ENCODE measurements at places on chromosomes 5 and 9.

- DNase-seq: no peak
These were observed 86.5 kb upstream of the ANKRD55 start for GRCh38 chr5:56319526-56320181.

GRCh38 chr5:14172149-14172795 is 29.1 kb downstream of the TRIO start:
- DNase-seq: no peak

DNA sequence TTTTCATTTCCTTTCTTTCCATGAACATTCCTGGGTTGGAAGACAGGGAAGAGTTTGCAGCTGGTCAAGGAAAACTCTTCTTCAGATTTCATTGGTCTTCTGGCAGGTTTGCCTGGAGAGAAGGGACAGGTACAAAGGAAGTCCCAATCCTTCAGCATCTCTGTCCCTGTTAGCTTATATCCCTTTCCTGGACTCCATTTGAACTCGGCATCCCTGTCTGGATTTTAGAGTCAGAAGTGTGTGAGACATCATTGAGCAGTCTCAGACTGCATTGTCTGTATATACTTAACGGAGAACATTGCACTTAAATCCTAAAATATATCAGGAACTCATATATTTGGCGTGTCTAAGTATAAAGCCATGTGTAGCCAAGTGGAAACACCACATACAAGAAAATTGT is 54.9 kb downstream of the ADGRV1 start:
- DNase-seq: no peak

GRCh38 chr5:163172540-163173338 is 264.7 kb upstream of the CCNG1 start:
- no peak for DNase-seq

DNA sequence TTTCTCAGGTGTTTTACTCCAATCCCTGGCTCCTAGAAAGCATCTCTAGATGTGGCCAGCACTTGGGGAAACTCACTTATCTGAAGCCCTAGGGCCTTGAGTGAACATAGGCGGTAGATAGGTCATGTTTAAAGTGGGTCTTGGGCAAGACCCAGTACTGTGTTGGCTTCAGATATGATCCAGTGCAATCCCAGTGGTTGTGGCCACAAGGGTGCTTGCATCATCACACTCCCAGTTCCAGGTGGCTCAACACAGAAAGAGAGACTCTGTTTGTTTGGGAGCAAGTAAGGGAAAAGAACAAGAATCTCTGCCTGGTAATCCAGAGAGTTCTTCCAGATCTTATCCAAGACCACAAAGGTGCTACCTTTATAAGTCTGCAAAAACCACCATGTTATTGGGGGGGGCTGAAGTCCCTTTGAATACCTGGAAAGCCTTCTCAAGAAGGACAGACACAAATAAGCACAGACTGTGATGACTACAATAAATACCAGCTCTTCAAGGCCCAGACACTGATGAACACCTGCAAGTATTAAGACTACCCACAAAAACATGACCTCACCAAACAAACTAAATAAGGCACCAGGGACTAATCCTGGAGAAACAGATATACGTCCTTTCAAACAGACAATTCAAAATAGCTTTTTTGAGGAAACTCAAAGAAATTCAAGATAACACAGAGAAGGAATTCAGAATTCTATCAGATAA is 114.7 kb downstream of the LURAP1L start:
- DNase-seq: no peak

- DNase-seq: no peak
These were observed 559.6 kb downstream of the CETN3 start for GRCh38 chr5:89849830-89850512.

- no peak for DNase-seq
These were observed 89.7 kb upstream of the PRLR start for GRCh38 chr5:35320029-35320428.

DNA sequence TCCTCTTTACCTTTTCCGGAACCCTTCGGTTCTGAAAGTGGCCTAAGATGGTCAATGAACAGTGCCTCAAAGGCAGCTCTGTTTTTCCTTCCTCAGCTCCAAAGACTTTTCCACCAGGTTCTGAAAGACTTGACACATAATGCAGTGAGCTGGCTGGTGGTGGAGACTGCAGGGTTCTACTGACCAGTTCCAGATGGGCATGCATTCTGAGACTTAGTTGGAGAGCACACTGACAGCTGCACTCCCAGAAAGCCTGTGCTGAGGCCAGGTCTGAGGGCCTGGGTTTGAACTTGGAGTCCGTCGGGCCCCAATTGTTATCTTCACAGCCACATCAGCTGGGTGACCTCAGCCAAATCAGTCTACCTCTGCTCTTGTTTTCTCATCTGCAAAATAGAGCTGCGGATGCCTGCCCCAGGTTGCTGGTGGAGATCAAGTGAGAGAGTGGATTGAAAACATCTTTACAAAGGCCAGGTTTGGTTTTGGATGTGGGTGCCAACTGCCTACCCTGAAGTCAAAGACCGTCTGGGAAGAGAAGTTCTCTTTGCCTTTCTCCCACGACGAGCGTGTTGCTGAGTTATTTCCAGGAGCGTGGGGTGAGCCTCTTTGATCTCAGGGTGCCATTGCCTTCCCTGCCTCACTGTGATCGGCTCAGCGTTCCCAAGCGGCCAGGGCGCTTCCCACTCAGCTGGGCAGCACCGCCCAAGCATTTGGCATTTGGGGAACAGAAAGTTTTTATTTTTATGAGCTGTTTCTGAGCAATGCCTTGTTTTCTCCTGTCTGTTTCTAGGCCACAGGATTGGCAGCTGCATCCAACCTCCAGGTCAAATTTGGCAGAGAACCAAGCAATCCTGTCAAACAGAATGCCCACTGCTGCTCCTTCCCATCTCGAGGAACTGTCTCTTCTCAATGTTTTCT is 54.9 kb downstream of the RAD23B start:
- no peak for DNase-seq

DNA sequence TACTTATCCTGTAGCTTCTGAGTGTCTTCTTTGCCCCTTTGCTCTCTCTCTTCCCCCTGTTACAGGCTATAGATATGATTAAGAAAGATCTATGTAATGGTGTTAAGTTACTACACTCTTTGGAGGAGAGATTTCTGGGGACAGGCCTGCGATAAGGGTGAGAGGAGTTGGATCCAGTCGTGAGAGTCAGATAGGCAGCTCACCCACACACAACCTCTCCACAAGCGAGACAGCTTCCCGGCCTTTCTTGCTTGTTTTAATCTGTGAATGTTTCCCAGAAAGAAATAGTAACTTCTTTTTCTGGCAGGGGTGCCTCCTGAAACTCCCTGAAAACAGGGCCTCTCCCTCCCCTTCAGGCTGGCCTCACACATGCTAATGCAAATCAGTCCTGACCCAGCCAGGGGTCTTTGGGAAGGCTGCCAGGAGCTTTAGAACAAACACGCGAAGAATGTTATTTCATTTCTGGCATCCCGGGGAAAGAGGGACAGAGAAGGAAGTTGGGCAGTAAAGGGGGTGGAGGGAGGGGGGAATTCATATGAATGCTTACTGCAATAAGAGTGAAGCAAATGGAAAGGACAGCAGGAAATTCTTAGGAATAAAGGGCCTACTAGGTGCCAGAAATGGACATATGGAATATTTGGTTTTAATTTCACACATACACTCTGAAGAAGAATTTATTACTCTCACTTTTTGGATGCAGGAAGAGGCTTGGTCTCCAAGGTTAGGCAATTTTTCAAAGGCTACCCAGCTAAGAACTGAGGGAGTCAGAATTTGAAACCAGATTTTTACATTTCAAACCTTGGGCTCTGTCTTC is 215.8 kb upstream of the TRIM32 start:
- DNase-seq: no peak

DNA sequence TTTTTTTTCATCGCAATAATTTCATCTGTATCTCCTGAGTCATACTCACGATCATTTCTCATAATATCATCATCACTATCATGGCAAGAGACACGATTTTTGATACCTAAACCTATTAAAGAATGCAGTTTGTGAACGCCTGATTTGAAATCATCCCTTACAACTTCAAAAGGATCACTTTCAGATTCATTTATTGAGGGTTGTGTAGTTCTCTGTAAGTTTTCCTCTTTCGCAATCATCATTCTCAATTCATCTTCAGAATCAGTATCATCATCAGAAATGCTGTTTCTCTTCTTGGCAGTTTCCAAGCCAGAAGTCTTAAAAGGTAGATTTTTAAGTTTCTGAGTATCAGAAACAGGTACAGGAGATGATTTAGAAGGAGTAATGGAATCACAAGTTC is 9.7 kb downstream of the NOL8 start:
- DNase-seq: no peak

GRCh38 chr5:141517880-141518617 is 29.2 kb downstream of the PCDHGC5 start:
- no peak for DNase-seq

GRCh38 chr9:27340961-27341511 is 44.1 kb upstream of the EQTN start:
- no peak for DNase-seq

GRCh38 chr9:129666575-129666974 is 1.1 kb downstream of the PRRX2 start:
- no peak for DNase-seq

- no peak for DNase-seq
These were observed 9.5 kb downstream of the TOR4A start for GRCh38 chr9:137286975-137287383.

- no peak for DNase-seq
These were observed 39.2 kb upstream of the ACO1 start for GRCh38 chr9:32345243-32345642.

GRCh38 chr5:99771296-99771695 is 763.9 kb upstream of the FAM174A start:
- no peak for DNase-seq

DNA sequence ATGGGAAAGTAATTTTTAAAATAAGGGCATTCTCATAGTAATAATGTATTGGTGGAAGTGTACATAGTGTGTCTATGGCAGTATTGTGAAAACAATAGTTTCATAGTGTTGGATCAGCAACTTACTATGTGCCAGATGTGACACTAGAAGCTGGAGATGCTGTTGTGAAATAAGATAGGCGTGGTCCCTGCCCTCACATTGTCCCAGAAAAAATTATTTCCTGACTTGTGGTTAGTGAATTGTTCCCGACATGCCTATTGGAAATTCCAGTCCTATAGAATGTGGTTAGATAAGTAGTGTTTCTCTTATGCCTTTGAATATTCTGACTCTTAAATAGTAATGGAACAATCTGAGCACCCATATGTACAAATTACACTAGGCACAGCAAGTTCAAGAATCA is 55.3 kb upstream of the MTAP start:
- no peak for DNase-seq

GRCh38 chr9:71897577-71897976 is 13.4 kb downstream of the ABHD17B start:
- no peak for DNase-seq

DNA sequence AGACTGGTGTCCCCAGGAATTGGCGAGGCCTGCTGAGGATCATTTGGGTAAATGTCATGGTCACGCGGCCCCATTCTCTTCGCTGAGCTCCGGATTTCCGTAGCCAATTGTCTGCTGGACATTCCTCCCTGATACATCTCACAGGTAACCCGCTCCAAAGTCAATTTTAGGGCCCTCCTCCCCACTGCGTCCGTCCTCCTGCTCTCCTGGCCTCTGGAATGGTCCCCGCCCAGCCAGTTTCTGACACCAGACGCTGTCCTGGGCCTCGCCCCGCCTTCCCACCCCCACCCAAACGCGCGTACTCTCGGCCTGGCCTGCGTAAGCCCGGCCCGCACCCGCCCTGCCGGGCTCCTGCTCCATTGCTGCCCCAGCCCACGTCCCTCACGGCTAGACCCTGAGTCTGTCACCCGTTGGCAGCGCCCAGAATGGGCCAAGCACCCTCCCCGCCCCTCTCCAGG is 202.0 kb downstream of the AUH start:
- no peak for DNase-seq

- no peak for DNase-seq
These were observed 68.3 kb downstream of the SMARCA2 start for GRCh38 chr9:2083479-2083878.

- no peak for DNase-seq
These were observed 335 bp downstream of the ROPN1L start for GRCh38 chr5:10441992-10442435.

DNA sequence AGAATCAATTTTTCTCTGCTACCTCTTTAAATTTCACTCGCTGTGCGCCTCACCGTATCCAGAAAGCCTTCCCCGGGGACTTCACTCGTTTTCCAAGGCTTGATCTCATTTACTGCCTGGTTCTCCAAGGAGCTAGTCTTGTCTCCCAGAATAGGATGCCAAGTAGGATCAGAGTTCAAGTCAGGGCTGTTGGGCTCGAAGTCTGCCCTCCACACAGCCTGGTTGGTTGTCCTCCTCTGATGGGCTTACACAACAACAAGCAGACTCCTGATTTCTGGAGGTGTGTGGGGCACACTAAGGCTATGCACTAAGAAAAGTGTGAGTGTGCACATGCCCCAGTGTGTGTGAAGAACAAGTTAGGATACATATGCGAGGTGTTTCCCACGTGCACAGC is 14.0 kb upstream of the TNIP1 start:
- no peak for DNase-seq

DNA sequence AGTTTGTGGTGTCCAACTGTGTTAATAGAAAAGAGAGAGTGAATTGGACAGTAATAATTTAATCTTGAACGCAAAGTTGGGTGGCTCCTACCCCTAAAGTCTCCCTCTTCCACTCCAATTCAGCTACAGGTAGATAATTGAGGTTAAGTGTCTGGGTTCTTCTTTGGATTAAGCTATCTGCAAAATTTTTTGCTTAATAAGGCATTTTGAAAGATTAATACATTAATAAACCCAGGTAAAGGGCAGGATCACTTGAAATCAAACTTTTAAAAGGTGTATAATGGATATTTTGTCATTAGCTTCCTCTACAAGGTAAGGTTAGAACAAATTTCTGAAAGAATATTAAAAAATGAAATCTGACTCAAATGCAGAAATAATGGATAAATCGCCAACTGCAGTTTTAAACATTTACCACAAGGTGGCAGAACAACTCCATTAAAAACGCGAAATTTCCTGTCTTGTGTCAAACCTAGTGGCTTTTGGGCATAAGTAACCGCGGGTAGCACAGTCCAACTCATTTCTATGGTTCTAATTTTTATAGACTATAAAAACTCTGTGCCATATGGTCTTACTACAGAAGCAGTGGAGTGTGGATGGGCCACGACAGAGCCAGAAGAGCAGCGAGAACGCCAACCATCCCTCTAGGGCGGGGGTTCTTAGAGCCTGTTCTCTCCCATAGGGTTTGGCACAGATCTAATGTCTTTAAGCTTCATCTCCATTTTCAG is 276.5 kb downstream of the ARHGEF28 start:
- no peak for DNase-seq

DNA sequence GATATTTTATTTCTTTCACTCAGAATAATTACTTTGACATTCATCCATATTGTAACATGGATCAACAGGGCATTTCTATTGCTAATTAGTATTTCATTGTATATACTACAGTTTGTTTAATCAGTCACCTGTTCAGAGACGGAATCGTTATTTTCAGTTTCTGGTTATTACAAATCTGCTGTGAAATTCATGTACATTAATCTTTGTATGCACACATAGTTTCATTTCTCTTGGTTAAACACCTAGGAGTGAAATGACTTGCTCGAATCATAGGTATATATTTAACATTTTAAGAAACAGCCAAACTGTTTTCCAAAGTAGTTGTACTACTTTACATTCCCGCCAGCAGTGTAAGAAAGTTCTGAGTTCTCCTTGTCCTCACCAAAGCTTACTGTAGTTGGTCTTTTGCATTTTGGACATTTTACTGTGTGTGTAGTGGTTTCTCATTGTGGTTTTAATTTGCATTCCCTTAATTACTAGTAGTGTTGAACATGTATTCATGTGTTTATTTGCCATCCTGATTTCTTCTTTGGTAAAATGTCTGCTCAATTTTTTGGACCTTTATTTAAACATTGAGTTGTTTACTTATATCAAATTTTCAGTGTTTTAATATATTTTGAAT is 198.2 kb downstream of the SAXO1 start:
- no peak for DNase-seq
